ENCODE measurements at places on chromosomes 12 and 14.

DNA sequence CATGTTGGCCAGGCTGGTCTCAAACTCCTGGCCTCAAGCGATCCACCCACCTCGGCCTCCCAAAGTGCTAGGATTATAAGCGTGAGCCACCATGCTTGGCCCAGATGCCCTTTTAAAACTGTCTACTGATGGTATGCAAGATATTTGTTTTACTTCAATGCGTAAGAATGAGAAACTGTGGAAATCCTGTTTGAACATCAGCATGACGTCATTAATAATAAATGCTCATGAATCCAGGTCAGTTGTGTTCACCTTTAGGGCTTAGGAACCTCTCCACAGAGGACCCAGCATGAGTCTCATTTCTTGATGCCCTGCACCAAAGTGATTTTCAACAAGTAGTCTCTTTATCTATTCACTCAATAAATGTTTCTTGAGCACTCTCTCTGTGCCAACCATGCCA lies 34.5 kb upstream of the FOS start:
- DNase-seq: no peak

DNA sequence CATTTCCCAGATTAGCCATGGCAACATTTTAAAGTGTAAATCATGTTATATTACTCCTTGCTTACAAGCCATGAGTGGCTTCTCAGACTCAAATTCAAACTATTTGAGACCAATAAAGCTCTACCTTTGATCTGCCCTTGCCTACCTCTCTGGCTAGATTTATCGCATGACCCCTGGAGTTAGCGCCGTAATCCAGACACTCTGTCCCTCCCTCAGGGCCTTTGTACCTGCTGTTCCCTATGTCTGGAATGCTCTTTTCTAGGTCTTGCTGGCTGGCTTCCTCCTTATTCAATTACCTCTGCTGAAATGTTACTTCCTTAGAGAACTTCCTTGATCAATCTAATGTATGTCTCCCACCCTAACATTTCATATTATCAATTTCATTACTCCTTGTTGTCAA lies 16.3 kb downstream of the SIX4 start:
- DNase-seq: no peak

- no peak for DNase-seq
These were observed 132.0 kb downstream of the RFLNA start for GRCh38 chr12:124426594-124427555.

GRCh38 chr12:42945927-42946326 lies 356.4 kb upstream of the PRICKLE1 start:
- DNase-seq: no peak

- no peak for DNase-seq
These were observed 928.4 kb downstream of the TMTC2 start for GRCh38 chr12:83615152-83615551.

GRCh38 chr12:105171691-105172436 lies 64.1 kb downstream of the APPL2 start:
- no peak for DNase-seq

DNA sequence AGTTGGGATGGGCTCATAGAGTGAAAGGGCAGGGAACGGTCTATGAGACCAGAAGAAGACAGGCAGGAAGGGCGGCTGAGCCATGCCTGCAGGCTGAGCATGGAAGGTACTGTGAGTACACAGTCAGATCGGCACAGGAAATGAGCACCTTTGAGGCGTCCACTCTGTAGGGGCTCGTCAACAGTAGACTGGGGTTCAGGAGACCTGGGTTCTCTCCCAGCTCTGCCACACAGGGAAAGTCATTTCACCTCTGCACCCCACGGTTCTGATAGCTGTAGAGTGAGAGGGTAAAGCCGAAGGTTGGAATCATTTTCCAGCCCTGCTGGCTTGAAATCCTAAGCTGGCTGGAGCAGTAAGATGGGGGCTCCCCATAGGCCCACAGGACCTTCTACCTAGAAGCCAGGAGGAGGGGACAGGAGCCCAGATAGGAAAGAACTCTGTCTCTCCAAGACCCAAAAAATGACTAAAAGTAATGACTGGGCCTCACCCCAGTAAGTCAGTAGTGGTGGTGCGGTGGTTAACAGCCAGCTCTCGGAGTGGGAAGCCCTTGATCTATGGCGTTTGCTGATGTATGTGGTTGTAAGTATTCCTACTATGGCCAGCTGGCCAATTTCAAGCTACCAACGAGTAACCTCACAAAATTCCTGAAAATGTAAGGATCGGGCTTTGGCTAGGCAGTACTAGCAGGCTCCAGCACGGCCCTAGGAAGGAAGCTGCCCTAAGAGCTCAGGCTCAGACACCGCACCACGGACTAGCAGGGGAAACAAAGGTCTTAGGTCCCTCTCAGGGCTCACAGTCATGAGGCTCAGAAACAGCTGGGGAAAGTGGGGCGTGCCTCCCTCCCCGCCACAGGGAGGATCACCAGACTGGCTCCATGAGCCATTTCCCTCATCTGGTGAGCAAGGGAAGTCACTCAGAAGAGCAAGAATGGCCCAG lies 10.3 kb upstream of the CD27 start:
- DNase-seq: no peak

DNA sequence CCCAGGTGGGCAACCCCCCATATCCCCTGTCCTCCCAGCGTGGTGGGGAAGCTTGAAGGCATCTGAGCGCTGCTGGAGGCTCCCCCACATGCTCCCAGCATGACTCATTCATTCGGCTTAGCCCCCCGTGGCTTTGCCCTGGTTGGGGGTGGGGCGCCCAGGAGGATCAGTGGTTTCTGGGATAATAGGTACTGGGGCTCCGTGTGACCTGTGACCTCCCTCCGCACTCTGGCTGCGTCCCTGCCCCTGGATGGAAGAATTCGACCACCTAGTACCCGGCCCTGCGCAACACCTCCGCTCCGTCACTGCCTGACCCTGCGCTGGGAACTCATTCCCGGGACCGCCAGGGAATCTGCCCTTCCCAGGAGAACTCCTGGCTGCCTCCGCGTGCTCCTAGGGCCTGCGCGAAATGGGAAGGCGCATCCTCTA lies 120.1 kb downstream of the AACS start:
- no peak for DNase-seq

DNA sequence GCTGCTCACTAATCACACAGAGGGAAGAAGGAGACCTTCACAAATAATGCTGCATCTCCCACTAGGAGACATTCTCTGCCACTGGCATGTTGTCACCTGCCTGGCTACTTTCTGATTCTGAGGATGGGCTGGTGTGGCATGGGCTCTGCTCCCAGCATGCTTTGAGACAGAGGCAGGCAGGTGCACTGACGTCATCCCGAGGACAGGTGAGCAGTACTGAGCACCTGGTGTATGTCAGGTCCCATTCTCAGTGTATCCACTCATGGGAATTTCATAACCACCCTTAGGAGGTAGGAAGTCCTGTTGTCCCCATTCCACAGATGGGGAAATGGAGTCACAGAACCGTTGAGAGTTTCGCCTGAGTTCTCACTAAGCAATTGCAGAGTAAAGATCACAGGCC lies 597.9 kb downstream of the VRK1 start:
- no peak for DNase-seq

DNA sequence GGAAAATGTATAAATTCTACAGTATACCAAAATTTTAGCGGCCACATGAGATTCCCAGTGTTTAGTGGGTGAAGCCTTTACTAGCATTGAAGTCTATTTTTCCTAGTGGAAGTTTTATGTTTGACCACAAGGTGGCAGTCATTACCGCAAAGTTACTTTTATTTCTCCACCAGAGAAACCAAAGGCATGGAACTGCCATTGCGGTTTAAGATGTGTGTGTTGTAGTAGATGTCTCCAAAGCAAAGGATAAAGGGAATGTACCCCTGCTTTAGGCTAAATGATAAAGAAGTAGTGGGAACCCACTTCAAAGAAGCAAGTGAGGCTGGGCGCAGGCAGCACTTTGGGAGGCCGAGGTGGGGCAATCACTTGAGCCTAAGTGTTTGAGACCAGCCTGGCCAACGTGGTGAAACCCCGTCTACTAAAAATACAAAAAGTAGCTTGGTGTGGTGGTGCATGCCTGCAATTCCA lies 140.5 kb downstream of the PRKCH start:
- peak; percentile 69 for DNase-seq

DNA sequence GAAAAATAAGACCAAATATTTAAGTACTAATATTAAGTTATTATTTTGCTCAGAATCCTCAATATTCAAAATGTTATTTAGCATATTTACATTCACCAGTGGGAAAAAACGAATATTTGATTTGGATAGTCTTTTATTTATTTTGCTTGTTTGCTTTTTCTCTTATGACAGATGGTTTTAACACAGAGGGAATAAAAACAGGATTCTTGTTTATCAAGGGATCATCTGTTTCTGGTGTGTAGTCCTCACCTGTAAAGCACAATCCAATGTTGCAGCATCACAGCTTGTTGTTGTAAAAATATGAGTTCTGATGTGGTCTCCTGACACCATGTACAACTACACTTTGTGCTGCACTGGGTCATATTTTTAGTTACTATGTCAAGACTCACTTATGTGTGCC lies 103.9 kb downstream of the AVPR1A start:
- no peak for DNase-seq

- DNase-seq: no peak
These were observed 15.8 kb upstream of the STAB2 start for GRCh38 chr12:103571286-103571685.

DNA sequence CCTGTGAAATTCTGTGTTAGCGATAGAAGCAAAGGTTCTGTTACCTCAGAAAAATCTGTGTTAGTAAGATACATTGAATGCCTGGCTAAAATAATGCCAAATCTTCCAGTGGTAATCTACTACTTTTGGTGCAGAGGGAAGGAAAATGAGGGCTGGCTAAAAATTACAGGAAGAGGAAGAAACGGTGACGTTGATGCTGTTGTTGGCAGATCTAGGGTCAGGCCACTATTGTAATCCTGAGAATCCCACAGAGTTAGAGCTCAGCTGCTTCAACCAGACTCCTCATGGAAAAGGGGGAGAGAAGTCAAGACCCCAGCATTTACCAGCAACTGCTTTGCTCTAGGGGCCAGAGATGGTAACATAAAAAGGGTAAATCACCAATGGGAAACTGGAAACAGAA lies 145.1 kb downstream of the PPM1H start:
- DNase-seq: no peak

DNA sequence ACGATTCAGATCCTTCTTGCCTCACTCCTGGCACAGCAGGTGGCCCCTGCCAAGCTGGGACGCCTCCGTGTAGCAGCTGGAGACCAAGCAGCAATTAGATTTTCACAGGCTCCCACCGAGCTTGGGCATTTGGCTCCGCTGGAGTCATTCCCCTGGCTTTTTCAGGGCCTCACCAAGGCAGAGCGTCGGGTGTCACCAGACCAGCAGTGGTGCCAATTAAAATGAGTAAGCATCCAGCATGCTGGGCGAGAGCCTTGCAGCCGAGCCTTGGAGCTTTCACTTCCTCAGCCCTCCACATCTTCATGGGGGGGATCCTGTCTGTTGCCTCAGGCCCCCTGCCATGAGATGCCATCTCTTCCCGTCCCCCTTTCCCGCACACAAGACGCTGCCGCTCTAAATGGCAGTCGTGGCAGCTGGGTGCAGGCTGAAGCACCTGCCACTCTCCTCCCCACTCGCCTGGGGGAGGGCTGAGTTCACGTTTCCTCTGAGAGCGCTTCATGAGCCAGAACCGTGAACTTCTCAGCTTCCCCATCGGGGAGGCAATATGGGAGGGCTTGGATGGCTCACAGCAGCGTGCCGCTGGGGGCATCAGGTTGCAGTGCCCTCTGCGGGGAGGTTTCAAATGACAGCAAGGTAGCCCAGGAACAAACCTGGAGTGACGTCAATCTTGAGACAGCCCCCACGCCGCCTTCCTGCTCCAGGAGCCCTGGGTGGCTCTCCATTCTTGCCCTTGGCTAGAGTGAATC lies 11.7 kb downstream of the TPCN1 start:
- DNase-seq: peak; percentile 54

GRCh38 chr14:31096255-31096654 lies 70.1 kb upstream of the STRN3 start:
- DNase-seq: no peak

DNA sequence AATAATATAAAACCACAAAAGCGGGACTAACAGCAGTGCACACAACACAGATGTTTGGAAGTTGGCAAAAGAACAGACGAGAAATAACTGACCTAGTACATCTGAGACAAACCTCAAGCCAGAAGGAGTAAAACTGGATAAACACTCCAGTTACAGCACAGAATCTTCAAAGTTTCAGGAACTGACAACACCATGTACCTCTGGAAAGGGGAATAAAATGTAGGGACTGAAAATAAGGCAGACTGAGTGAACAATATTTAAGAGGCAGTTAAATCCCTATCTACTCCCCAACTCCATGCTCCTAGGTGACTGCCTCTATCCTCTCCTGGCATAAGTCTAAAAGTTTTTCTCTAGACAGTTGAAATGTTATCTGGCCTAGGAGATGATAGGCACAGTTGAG lies 57.9 kb downstream of the ZFYVE21 start:
- DNase-seq: no peak

DNA sequence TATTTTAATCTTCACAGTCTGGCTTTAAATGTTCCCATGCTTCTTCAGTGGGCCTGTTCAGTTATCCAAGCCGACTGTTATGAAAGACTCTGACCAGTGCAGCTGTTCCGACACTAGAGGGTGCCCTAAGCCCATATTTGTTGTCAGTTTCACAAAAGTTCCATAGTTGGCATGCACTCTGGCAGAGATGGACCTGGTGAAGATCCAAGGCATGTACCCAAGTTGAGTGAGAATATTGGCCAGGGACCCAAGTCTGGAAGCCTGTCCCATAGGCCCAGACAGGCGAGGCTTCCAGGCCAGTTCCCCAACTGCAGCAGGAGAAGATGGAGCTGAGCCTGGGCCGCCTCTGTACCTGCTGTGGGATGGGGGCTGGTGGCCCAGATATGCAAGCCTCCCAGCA lies 27.4 kb upstream of the GUCY2C start:
- DNase-seq: peak; percentile 73

GRCh38 chr14:70906793-70907175 lies 475 bp upstream of the PCNX1 start:
- DNase-seq: peak; percentile 3

DNA sequence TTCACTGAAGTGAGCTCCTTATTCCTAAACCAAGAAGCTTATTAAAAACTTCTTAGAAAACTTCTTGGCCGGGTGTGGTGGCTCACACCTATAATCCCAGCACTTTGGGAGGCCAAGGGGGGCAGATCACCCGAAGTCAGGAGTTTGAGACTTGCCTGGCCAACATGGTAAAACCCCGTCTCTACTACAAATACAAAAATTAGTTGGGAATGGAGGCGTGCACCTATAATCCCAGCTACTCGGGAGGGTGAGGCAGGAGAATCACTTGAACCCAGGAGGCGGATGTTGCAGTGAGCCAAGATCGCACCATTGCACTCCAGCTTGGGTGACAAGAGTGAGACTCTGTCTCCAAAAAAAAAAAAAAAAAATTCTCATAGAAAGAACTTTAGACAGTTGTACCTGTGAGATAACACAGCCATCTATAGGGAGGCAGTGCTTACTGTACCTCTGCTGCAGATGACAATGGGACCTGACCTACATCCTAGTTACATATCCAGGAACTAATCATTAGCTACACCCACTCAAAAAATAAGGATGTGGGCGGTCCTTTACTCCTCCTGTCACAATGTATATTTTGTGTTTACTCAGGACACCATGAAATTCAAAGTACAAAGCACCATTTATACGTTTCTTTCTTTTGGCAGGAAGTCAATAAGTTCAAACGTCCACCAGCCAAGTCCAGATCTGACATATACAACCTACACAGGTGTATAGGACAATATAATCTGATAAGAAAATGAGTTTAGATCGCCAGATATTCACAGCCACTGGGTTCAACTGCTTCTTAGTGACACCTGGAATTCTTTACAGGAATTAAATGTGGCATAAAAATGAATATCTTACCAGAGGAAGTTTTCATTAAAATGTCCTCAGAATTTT lies 14.9 kb downstream of the STXBP6 start:
- no peak for DNase-seq

- DNase-seq: peak; percentile 90
These were observed at the start of gene LGMN for GRCh38 chr14:92748259-92749016. TSS of gene LGMN (minus strand) at chr14:92748627. CDS start at chr14:92732786, 15,841 bp downstream.

- no peak for DNase-seq
These were observed 142.2 kb upstream of the RFLNA start for GRCh38 chr12:124152731-124153130.

Data from ACHN (cell line).